ENCODE measurements at places on chromosomes 3 and 15.

DNA sequence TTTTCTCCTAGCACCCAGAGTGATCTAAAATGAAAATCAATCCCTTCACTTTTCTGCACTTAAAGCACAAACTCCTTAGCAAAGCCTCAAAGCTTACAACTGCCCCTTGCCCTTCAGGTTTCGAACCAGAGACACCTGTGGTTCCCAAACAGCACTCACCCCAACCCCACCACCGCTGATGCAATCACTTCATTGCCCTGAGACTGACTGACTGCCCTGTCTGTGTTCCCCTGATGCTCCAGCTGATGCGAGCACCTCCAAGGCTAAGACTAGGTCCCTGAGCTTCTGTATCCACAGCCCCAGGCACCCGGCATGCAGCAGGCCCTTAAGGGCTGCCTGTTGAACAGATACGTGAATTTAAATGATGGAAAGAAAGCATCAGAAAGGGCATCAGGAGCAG lies 127.3 kb downstream of the ZNF621 start:
- DNase-seq = no peak
- H3K36me3 ChIP-seq = no peaks in the 10 kb centered on the region
- no peaks in the 10 kb centered on the region for H3K4me1 ChIP-seq
- no peak overlapping the region for H3K27ac ChIP-seq

GRCh38 chr3:59737241-59737640 lies 687.4 kb upstream of the CFAP20DC start:
- no peak overlapping the region for H3K27ac ChIP-seq
- no peak for DNase-seq
- H3K27me3 ChIP-seq = peaks cover 3% of the 10 kb centered on the region

GRCh38 chr3:26260139-26260538 lies 362.4 kb upstream of the LRRC3B start:
- H3K4me1 ChIP-seq = no peaks in the 10 kb centered on the region
- H3K4me3 ChIP-seq = no peak overlapping the region
- H3K27ac ChIP-seq = no peak overlapping the region
- DNase-seq = no peak

- no peaks in the 10 kb centered on the region for H3K4me1 ChIP-seq
- no peak overlapping the region for H3K27ac ChIP-seq
- peaks cover 7% of the 10 kb centered on the region for H3K27me3 ChIP-seq
- DNase-seq = no peak
- H3K36me3 ChIP-seq = no peaks in the 10 kb centered on the region
Observed at GRCh38 chr15:59501597-59501996, 63.6 kb downstream of the FAM81A start.

DNA sequence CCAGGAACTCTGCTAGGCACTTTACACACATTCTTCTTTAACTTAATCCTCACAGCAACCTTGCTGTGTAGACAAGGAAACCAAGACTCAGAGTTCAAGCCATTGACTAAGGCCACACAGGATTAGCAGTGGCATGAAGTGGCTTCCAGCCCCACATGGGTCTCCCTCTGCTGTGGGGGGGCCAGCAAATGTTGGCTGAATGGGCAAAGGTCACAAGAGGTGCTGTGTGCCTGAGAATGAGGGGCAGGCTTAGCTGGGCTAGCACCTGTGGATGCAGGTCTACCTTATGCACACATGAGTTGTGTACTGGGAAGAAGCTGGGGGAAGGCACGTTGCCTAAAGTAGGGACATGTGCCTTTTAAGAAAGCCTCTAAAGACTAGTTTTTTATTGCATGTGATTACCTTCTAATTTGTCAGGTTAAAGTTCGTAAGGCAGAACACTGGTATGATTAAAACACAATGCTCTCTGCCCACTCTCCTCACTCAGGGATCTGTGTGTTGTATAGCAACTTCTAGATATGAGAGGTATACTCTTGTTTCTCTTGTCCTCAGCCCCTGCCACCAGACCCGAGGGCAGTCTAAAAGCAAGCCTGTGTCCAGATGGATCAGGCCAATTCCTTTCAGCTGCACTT lies 10.9 kb downstream of the BAHD1 start:
- H3K4me1 ChIP-seq = peaks cover 59% of the 10 kb centered on the region
- H3K27ac ChIP-seq = peak overlapping the region; percentile 85
- no peak for DNase-seq
- no peaks in the 10 kb centered on the region for H3K27me3 ChIP-seq

- H3K4me3 ChIP-seq = no peak overlapping the region
- no peak overlapping the region for H3K27ac ChIP-seq
- H3K36me3 ChIP-seq = no peaks in the 10 kb centered on the region
- no peaks in the 10 kb centered on the region for H3K27me3 ChIP-seq
- H3K4me1 ChIP-seq = no peaks in the 10 kb centered on the region
Observed at GRCh38 chr3:61868499-61868898, 307.1 kb downstream of the PTPRG start.

GRCh38 chr3:53645754-53646153 lies 151.3 kb downstream of the CACNA1D start:
- no peaks in the 10 kb centered on the region for H3K36me3 ChIP-seq
- peaks cover 12% of the 10 kb centered on the region for H3K4me1 ChIP-seq
- peaks cover 24% of the 10 kb centered on the region for H3K27me3 ChIP-seq
- no peak overlapping the region for H3K27ac ChIP-seq
- DNase-seq = no peak
- H3K4me3 ChIP-seq = no peak overlapping the region

DNA sequence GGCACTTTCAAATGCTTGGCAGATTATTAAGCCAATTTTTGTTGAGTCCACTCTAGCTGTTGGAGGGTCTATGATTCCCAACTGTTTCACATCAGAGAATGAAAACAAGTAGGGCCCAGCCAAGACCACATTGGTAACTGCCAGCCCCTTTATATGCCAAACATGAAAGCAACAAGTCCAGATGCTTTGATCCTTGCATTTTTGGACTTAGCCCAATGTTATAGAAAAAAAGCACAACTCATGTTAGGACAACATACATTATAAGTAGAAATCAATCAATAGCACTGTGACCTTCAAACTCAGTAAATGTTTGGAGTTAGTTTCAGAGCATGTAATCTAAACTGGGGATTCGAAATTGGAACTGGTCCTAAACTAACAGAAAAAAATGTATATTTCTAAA lies 674.7 kb downstream of the MECOM start:
- H3K4me1 ChIP-seq = no peaks in the 10 kb centered on the region
- no peak overlapping the region for H3K4me3 ChIP-seq
- DNase-seq = no peak
- H3K27ac ChIP-seq = no peak overlapping the region
- no peaks in the 10 kb centered on the region for H3K36me3 ChIP-seq

- no peak overlapping the region for H3K27ac ChIP-seq
- H3K4me3 ChIP-seq = no peak overlapping the region
- H3K36me3 ChIP-seq = no peaks in the 10 kb centered on the region
- H3K27me3 ChIP-seq = peaks cover 4% of the 10 kb centered on the region
- DNase-seq = no peak
Observed at GRCh38 chr15:77582763-77583162, 49.9 kb downstream of the LINGO1 start.

GRCh38 chr3:113161661-113162060 lies 49.7 kb upstream of the BOC start:
- no peaks in the 10 kb centered on the region for H3K36me3 ChIP-seq
- peaks cover 10% of the 10 kb centered on the region for H3K27me3 ChIP-seq
- H3K4me1 ChIP-seq = no peaks in the 10 kb centered on the region
- no peak for DNase-seq

- H3K27ac ChIP-seq = peak overlapping the region; percentile 86
- no peak for DNase-seq
- no peaks in the 10 kb centered on the region for H3K27me3 ChIP-seq
- H3K36me3 ChIP-seq = peaks cover 51% of the 10 kb centered on the region
Observed at GRCh38 chr15:63611177-63611576, 14.0 kb downstream of the FBXL22 start.

DNA sequence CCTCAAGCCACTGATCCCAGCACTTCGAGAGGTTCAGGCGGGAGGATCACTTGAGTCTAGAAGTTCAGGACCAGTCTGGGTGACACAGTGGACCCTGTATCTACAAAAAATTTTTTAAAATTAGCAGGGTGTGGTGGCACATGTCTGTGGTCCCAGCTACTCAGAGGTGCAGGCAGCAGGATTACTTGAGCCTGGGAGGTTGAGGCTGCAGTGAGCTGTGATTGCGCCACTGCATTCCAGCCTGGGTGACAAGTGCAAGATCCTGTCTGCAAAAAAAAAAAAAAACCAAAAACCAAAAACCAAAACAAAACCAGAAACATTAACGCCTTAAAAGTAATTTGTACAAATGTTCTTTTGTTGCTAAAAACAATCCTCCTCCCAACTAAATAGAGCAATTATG lies 27.9 kb upstream of the SLC12A8 start:
- H3K27ac ChIP-seq = no peak overlapping the region
- H3K4me1 ChIP-seq = peaks cover 2% of the 10 kb centered on the region
- H3K36me3 ChIP-seq = peaks cover 50% of the 10 kb centered on the region
- H3K27me3 ChIP-seq = no peaks in the 10 kb centered on the region

- H3K4me1 ChIP-seq = peaks cover 67% of the 10 kb centered on the region
- H3K27me3 ChIP-seq = no peaks in the 10 kb centered on the region
- H3K27ac ChIP-seq = peak overlapping the region; percentile 64
- no peak for DNase-seq
Observed at GRCh38 chr3:122576174-122576940, 1.1 kb upstream of the PARP15 start.

DNA sequence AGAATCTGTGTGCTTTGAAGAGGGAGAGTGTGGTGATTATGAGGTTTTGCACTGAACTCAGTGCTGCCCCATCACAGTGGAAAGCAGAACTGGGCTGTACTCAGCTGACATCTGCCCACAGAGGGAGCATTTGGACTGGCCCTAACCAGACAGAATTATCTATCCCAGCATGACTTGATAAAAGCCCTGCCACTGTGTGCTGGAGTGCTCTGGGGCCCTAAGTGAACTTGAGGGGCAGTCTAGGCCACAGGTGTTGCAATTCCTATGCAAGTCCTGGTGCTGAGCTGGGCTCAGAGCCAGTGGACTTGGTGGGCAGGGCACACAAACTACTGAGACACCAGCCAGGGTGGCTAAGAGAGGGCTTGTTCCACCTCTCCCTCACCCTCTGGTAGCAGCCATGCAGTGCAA lies 269.2 kb upstream of the CTNNB1 start:
- H3K4me1 ChIP-seq = no peaks in the 10 kb centered on the region
- H3K4me3 ChIP-seq = no peak overlapping the region
- DNase-seq = no peak
- no peak overlapping the region for H3K27ac ChIP-seq
- no peaks in the 10 kb centered on the region for H3K36me3 ChIP-seq

GRCh38 chr15:99441444-99441800 lies 124.4 kb upstream of the MEF2A start:
- H3K4me3 ChIP-seq = no peak overlapping the region
- no peak overlapping the region for H3K27ac ChIP-seq
- peaks cover 19% of the 10 kb centered on the region for H3K27me3 ChIP-seq
- peaks cover 15% of the 10 kb centered on the region for H3K4me1 ChIP-seq
- H3K36me3 ChIP-seq = no peaks in the 10 kb centered on the region

- no peak overlapping the region for H3K27ac ChIP-seq
- H3K36me3 ChIP-seq = no peaks in the 10 kb centered on the region
- DNase-seq = no peak
- no peak overlapping the region for H3K4me3 ChIP-seq
- peaks cover 21% of the 10 kb centered on the region for H3K27me3 ChIP-seq
Observed at GRCh38 chr15:39855400-39855799, 64.7 kb downstream of the GPR176 start.

- H3K4me3 ChIP-seq = no peak overlapping the region
- peaks cover 3% of the 10 kb centered on the region for H3K4me1 ChIP-seq
- no peak for DNase-seq
- H3K27ac ChIP-seq = no peak overlapping the region
- peaks cover 14% of the 10 kb centered on the region for H3K27me3 ChIP-seq
Observed at GRCh38 chr15:39473298-39473947, 107.5 kb upstream of the THBS1 start.

DNA sequence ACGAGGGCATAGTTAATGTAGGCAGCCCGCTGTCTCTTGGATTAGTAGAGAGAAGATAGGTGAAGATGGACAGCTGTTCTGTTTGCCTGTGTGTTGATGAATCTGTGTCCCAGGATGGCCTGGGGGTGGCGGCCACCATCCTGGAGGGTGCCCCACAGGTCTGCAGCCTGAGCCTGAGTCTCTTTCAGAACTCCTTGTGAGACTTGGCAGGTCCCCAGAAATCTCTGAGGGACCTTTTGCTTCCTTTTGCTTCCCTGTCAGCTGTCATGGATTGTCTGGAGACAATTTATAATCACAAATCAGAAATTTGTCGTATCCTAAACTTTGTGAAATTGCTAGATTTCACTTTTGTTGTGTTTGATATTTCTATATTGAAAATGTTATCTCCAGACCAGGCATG lies 17.4 kb downstream of the FAN1 start:
- peaks cover 25% of the 10 kb centered on the region for H3K36me3 ChIP-seq
- H3K27ac ChIP-seq = no peak overlapping the region
- no peaks in the 10 kb centered on the region for H3K27me3 ChIP-seq
- no peaks in the 10 kb centered on the region for H3K4me1 ChIP-seq

DNA sequence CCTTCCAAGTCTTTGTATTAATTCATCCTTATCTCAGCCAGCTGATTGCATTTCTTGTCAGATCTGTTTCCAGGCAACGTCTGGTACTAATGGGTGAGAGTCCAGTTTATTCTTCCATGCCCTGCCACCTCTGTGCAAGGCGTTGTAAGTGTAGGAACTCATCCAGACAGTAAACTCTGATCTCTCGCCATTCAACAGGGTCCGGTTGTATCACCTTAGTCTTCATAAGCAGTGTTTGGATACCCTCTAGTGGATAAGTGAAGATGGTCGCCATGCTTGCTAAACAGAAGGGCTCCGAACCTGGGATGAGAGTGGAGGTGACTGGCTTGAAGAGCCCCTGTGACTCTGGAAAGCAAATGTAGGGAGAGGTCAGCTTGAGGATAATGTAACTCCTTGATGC lies 51.6 kb upstream of the CMTM7 start:
- peak; percentile 21 for DNase-seq
- peaks cover 17% of the 10 kb centered on the region for H3K4me1 ChIP-seq
- no peaks in the 10 kb centered on the region for H3K36me3 ChIP-seq
- H3K27me3 ChIP-seq = no peaks in the 10 kb centered on the region

DNA sequence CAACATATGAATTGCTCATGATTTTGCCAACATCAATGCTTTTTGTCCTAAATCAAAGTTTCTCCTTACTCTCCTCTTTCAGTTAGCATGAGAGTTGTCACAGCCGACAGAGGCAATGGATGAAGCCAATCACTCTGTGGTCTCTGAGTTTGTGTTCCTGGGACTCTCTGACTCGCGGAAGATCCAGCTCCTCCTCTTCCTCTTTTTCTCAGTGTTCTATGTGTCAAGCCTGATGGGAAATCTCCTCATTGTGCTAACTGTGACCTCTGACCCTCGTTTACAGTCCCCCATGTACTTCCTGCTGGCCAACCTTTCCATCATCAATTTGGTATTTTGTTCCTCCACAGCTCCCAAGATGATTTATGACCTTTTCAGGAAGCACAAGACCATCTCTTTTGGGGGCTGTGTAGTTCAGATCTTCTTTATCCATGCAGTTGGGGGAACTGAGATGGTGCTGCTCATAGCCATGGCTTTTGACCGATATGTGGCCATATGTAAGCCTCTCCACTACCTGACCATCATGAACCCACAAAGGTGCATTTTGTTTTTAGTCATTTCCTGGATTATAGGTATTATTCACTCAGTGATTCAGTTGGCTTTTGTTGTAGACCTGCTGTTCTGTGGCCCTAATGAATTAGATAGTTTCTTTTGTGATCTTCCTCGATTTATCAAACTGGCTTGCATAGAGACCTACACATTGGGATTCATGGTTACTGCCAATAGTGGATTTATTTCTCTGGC lies 2.5 kb downstream of the OR4F6 start:
- no peaks in the 10 kb centered on the region for H3K36me3 ChIP-seq
- H3K4me1 ChIP-seq = no peaks in the 10 kb centered on the region

GRCh38 chr3:121748680-121749275 lies 763 bp downstream of the GOLGB1 start:
- H3K4me1 ChIP-seq = peaks cover 5% of the 10 kb centered on the region
- H3K27ac ChIP-seq = no peak overlapping the region
- H3K4me3 ChIP-seq = no peak overlapping the region
- DNase-seq = no peak
- H3K27me3 ChIP-seq = peaks cover 10% of the 10 kb centered on the region
